ENCODE measurements at places on chromosomes 4 and X.

GRCh38 chr4:184529283-184529682 is 54.9 kb upstream of the IRF2 start:
- DNase-seq = peak; percentile 5

GRCh38 chr4:107757283-107757682 is 37.2 kb upstream of the PAPSS1 start:
- DNase-seq = no peak

GRCh38 chr4:122658818-122659295 is 38.0 kb upstream of the IL21 start:
- no peak for DNase-seq

- DNase-seq = no peak
Observed at GRCh38 chr4:72118017-72118416, 86.2 kb downstream of the NPFFR2 start.

DNA sequence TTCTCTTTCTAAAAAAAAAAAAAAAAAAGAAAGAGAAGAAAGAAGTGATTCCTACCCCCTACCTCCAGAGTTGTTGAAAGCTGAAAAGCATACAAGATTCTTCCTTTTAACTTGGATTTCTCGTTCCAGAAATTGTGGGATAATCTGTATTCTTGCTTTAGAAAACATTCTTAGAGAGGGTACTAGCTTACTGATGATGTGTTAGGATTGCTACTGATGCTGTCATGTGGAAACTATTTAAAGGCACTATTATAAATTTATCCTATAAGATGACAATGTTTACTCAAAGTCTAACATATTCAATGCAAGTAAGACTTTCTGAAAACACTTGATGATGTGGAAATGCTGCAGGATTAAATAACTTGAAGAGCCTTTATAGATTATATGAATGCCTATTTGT is 204.0 kb upstream of the PUDP start:
- no peak for DNase-seq

- no peak for DNase-seq
Observed at GRCh38 chr4:23923840-23924239, 34.0 kb upstream of the PPARGC1A start.

DNA sequence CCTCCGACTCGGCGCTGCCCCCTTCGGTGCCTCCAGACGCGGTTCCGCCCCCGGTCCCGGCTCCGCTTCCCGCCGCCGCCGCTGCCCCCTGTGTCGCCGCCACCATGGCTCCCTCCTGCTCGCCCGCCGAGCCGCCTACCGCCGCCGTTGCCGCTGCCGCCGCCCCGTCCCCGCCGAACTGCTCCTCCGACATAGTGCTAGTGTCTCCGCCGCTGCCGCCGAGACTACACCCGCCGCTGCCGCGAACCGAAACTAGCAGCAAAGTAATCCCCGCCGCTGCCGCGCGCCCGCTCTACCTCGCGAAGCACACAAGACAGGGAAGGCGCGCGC is 340 bp downstream of the HNRNPD start:
- DNase-seq = no peak

GRCh38 chr4:152981278-152981677 is 45.2 kb downstream of the FHDC1 start:
- DNase-seq = no peak

DNA sequence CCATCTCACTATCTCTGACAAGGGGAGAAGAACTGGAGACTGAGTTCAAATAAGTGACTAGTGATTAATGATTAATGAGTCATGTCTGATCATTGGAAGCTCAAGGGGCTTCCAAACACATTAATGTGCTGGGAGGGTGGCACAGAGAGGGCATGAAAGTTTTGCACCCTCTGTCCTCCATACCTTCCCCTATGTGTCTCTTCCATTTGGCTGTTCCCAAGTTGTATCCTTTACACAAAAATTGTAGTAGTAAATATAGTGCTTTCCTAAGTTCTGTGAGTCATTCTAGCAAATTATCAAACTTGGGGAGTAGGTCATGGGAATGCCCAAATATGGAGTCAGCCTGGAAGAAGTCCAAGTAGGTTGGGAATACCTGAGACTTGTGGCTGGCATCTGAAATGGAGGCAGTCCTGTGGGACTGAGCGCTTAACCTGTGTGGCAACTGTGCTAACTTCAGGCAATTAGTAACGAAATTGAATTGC is 4.1 kb upstream of the FAM200B start:
- no peak for DNase-seq

- DNase-seq = no peak
Observed at GRCh38 chrX:37745835-37746217, 34.0 kb upstream of the CYBB start.

GRCh38 chrX:47189906-47190305 is 3.7 kb upstream of the UBA1 start:
- no peak for DNase-seq

DNA sequence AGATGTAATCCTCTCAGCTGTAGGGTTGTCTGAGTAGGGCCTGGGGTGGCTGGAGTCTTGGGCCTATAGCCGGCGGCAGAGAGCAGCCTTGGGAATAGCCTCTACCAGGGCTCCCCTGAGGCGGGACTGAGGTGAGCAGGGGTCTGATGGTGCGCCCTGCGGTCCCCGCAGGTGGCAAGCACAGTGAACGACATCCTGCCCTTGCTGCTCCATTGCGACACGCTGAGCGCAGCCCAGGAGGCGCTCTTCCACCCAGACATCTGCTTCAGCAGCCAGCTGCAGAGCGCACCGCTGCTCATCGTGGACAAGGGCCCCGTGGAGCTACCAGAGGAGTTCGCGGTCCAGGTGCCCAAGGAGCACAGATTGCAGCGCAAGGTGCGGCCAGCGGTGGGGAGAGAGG is 317.0 kb downstream of the ADGRL3 start:
- no peak for DNase-seq

DNA sequence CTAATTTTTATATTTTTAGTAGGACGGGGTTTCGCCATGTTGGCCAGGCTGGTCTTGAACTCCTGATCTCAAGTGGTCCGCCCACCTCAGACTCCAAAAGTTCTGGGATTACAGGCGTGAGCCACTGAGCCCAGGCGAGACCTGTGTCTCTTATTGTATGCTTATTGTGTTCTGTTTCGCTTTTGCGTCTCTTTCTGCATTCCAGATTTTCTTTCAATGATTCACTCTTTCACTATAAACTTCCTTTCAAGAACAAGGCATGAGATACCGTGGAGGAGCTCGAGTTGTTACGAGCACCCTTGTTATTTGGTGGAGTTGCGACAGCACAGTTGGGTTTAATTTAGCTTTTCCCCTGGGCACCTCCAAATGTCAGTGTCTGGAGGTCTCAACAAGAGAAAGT is 366.7 kb upstream of the FAT1 start:
- DNase-seq = no peak
